Ovary (tissue), 10 donors: ENCODE measurements at places on chromosomes 3 and 15. TPM values are rescaled to one million over a fixed set of nuclear protein-coding genes. Genes with fewer than 3 reads are reported as not detected.

GHRL gene
- polyA plus RNA-seq: 0.23 TPM

KIF23 gene
- polyA plus RNA-seq: 1.6 TPM

CHCHD4 gene
- 11.7 TPM for polyA plus RNA-seq

TBC1D23 gene
- 27.9 TPM for polyA plus RNA-seq

COL8A1 gene
- 27.3 TPM for polyA plus RNA-seq

UACA gene
- polyA plus RNA-seq: 28.6 TPM

PDE8A gene
- polyA plus RNA-seq: 13.8 TPM

KBTBD8 gene
- 0.55 TPM for polyA plus RNA-seq

THPO gene
- polyA plus RNA-seq: 1.5 TPM

SETD5 gene
- polyA plus RNA-seq: 30.8 TPM
